ENCODE measurements at places on chromosomes 6 and 20.

- DNase-seq: no peak
Measured at GRCh38 chr6:52681416-52681815, 10.5 kb downstream of the TMEM14A start.

DNA sequence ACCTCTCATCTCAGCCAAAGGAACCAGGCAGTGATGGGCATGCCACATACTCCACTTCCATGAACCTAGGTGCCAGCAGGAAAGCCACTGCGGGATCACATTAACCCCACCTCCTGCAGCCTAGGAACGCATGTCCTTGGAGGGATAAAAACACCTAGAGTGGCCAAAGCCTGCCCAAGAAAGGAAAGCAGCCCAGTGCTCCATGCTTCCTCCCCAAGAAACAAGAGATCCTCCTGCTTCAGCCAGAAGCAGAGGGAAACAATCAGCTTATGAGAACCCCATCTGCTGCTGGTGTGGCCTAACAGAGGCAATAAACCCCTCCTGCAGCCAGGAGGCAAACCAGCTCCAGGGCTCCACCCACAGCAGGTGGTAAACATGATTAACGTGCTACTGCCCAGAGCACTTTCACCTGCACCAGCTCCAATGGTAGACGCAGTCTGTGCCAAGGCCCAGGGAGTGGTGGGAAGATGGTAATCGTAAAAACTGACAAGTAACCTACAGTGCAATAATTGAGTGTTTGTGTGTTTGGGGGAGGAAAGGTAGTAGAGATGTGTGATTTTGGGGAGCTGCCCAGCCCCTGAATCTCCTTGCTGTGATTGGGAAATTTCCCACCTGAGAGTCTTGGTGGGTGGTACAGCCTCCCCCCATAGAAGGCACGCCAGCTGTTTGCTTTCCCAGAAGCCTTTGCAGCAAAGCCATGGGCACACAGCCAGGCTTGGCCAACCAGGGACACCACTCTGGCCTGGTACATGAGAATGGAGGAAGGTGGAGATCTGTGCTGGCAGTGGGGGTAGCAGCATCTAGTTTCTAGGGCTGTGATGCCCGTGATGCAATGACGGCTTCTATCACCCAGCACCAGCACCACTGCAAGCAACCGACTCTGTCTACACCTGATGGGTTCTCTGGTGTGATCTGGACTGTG lies 50.6 kb upstream of the TBC1D7 start:
- DNase-seq: no peak

- DNase-seq: no peak
Measured at GRCh38 chr6:11478586-11478985, 59.0 kb upstream of the TMEM170B start.

DNA sequence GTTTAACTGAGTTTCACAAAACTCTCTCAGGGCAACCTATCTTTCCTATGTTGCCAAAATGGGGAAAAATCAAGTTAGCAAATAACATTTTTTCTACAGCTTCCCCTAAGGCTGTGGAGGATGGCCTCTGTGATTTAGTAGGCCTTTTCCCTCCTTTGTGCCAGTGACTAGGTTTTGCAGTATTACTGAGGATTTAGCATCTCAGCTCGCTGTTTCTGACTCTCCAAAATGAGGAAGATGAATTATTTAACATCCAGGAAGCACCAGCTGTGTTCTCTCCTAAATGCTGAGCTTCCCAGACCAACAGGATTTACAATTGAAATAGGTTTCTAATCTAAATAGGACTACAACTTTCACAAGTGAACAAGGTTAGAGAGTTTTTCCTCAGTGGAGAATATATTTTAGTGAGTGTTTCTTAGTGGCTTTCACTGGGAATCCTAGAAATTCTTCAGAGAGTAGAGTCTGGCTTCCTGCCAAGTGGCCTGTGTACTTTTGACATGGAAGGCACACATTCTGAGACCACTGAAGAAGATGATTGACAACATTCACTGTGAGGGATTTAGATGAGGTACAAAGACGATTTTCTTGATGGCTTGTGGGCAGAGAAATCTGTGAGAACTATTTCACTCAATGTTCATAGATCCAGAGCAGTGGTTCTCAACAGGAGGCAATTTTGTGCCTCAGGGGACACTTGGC lies 62.4 kb downstream of the PTCHD4 start:
- DNase-seq: no peak

Data from left cardiac atrium (tissue), 4 donors.